Pons (tissue), 1 donor: ENCODE measurements at places on chromosomes 3 and 15.

GRCh38 chr3:193843474-193844301 is 250.7 kb downstream of the OPA1 start:
- no peak for DNase-seq

DNA sequence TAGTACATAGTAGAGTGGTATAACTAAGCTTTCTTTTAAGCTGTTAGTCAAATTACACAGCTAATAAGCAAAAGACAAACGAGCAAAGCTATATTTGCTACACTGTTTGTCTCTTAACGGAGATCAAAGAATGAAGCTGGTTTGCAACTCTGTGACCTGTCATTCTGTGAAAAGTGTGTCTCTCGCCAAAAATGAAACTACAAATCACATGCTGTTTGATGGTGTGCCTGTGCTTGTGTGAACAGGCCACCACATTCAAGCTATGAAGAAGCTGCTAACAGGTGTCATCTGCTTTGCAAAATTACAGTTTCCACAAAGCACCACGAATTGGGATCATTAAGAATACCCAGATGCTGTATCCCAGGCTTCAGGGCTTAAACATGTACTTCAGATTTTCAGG is 667.8 kb upstream of the NAALADL2 start:
- DNase-seq = no peak

DNA sequence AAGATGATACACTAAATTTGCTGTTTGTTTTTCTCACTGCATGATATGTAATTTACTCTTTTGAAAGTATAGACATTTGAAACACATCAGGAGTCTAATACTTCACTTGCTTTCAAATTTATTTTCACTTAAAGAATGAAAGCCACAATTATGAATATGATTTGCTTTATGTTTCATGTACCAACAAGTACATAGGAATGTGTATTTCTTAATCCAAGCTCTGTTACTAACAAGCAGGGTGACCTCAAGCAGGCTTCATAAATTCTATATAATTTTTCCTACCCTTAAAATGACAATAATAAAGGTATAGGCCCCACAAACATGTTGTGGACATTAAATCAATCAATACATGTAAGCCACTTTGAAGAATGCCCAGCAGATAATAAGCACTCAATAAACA is 170.2 kb upstream of the P2RY1 start:
- no peak for DNase-seq

DNA sequence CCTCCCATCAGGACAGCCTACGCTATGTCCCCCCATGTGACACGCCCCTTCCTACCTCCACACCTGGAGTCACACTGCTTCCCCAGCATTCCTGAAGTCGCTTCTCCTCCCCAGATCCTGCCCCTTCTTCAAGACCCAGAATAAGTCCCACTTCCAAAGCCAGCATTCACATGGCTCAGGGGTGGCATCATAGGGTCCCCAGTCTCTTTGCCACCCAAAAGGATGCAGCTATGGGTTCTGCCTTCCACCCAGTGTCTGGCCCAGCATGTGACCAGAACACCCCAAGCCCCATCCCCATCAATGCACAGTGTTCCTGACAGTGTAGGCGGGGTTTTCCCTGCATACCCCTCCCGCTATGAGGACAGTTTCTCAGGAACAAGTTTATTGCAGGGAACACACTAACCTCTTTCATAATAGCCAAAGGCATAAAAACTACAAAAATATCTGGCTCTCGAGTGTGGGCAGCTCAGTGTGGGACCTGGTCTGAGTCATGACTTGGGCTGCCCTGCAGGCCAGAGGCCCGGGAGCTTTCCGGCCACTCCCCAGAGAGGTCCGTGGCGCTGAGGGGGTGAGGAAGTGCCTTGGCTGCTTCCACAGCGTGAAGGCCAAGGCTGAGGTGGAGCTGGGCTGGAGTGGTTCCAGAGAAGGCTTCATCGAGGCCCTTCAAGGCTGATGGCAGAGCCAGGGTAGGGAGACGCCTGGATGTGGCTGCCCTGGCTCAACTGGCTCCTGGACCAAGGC is 5.8 kb downstream of the ISLR start:
- no peak for DNase-seq

DNA sequence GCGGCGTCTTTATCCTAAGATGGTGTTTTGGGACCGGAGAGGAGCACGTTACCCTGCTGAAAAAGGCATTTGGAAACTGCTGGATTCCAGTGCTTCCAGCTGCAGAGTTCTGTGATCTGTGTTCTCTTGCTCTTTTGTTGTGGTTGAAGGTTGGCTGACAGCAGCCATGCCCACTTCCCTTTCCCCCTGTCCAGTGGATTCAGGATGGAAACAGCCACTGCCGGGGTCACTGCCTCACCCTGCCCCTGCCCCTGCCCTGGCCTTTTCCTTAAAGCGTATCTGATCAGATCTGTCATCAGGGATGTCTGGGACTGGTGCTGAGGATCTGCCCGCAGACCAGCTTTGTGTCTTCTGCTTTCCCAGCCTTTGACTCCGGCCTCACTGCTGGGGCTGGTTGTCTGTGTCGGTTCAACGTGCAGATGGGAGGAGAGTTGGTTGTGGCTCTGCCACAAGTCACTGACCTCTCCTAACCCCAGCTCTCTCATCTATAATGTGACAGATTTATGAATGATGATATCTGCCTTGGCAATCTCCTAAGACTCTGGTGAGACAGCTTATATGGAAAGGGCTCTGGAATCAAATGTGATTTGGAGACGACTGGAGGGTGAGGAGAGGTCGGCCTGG is 219.4 kb upstream of the BHLHE40 start:
- no peak for DNase-seq

- peak; percentile 46 for DNase-seq
Observed at GRCh38 chr15:88913017-88913849, at the start of gene MFGE8. TSS of gene MFGE8 (minus strand) at chr15:88913379. CDS start at chr15:88913319, 60 bp downstream.

GRCh38 chr15:78726870-78727551 is 84.3 kb downstream of the ADAMTS7 start:
- no peak for DNase-seq

GRCh38 chr3:106839576-106840280 is 537.5 kb upstream of the CCDC54 start:
- no peak for DNase-seq

- no peak for DNase-seq
Observed at GRCh38 chr3:66017591-66017990, 21.1 kb downstream of the MAGI1 start.

DNA sequence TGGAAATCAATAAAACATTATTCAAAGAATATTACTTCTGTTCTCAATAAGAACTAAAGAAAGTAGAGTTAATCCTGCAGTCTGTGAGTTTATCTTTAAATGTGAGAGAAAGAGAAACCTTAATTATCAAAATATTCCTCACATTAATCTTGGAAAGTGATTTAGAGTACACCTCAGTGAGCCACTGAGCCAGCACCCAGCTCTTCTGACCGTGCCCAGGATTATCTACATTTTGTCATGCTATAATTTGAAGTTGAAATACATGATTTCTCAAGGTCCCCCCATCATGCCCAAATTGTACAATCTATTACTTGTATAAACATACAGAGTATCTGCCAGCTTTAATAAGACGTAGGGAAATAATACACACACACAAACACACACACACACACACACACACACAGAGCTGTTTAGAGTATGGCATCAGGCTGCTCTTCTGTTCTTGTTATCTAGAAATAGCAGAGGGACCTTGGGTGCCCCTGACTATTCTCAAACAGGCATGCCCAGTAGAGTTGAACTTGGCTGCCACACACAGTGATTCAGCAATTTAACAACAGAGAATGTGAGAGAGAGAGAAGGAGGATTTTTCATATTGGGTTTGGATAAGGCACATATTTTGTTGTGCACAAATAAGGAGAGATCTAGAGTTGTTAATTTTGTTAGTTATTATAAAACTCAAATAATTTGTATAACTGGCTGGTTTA is 74.4 kb downstream of the P2RY1 start:
- DNase-seq = peak; percentile 13

DNA sequence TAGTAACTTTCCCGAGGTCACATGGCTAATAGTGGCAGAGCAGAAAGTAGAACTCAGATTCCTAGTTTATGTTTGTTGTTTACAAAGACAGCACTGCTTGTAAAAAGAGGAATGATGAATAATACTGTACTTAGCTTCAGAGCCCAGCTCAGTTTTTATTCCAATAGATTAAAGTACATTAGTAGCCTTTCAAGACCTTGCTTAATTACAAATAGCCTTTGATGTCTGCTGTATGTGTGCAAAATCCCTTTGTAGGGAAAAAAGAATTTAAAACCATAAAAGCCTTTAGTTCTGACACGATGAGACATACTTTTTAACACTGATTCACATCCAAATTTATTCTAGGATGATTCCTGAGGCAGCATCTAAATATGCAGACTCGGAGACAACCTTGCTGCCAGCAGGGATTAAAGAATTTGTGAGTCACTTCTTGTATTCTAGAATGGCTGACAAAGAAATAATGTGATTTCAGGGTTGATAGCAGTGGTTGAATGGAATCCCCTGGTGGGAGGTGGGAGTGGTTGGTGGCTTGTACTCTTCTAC is 324.2 kb upstream of the TGFBR2 start:
- no peak for DNase-seq

GRCh38 chr3:120424506-120424905 is 26.3 kb downstream of the FSTL1 start:
- DNase-seq = no peak
